ENCODE measurements at places on chromosomes 7 and 10. TPM values are rescaled to one million over a fixed set of nuclear protein-coding genes. Genes with fewer than 3 reads are reported as not detected.

Gene STAG3
- total RNA-seq: 0.15 TPM

Gene GIMAP4
- not detected for total RNA-seq

Gene SAP25
- 0.28 TPM for total RNA-seq

Gene CALHM1
- total RNA-seq: not detected

Gene TBX20
- total RNA-seq: 3.2 TPM

Gene LIPK
- total RNA-seq: not detected

Gene NCF1
- total RNA-seq: not detected

Gene LOXL4
- 1.3 TPM for total RNA-seq

Gene ZNF212
- 11.5 TPM for total RNA-seq

Gene DNA2
- 8.7 TPM for total RNA-seq

Gene NRG3
- total RNA-seq: not detected

Gene MYO1G
- 0.09 TPM for total RNA-seq

Gene OR2A12
- not detected for total RNA-seq

Gene ASB15
- not detected for total RNA-seq

Gene MYL10
- not detected for total RNA-seq

Gene UCN3
- total RNA-seq: not detected

Gene FAM25C
- total RNA-seq: 2.0 TPM

Gene PTPN20
- total RNA-seq: 4.9 TPM

Gene SFTPA1
- not detected for total RNA-seq

Gene SVOPL
- not detected for total RNA-seq

Gene FEZF1
- not detected for total RNA-seq
